ENCODE measurements at places on chromosomes 3 and 15.

DNA sequence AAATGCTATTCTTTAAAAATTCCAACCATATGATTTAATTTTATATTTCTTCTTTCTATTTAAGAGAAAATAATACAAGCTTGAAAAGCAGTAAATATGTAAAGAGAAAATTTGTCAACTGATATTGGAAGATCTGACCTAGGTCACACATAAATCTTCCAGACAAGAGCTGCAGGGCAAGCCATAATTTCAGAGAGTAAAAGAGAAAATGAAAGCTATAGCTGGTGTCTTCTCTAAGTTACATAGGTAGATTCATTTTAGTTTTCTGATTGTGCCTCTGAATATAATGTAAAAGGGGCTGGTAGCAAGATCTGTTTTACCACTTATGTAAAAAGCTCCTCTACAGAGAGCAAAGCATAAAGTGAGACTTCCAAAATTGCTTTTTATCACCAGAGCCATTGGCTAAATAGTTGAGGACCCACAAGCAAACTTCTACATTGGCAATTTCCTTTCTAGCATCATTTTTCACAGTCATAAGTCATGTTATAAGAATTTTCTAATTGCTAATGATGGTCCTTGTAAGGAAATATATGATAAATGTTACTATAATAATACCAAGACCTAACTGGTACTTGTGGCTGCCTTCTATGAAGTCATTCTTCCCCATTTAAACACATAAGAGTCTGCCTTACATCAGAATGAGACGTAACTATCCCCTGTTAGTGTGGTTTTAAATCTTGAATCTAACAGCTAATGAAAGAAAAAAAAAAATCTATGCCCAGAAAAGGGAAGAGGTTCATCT, 80.8 kb upstream of the SKOR1 start:
- DNase-seq = no peak

GRCh38 chr15:55289746-55290527, at the start of gene RAB27A:
Gene RAB27A, minus strand, starts transcription at chr15:55289813. Its CDS starts 54,879 bp downstream, at chr15:55234934.
- peak; percentile 61 for DNase-seq

DNA sequence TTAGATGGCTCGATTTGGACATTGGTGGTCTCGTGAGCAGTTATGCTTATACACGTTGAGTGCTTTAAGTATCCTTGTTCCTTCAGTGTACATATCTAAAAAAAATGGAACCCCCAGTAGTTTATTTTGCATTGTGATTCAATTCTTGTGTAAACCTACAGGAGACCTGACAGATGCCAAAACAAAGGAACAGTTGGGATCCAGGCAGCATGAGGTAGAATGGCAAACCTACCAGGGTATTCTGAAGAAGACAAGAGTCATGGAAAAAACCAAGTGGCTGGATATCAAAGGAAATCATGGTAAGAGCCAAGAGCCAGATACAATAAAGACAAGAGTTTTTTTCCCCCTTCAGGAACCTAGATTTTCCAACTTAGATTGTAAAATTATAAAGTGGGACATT, 2.0 kb downstream of the TMEM62 start:
- DNase-seq = no peak

- DNase-seq = no peak
Measured at GRCh38 chr3:71838406-71838805, 53.5 kb upstream of the PROK2 start.

DNA sequence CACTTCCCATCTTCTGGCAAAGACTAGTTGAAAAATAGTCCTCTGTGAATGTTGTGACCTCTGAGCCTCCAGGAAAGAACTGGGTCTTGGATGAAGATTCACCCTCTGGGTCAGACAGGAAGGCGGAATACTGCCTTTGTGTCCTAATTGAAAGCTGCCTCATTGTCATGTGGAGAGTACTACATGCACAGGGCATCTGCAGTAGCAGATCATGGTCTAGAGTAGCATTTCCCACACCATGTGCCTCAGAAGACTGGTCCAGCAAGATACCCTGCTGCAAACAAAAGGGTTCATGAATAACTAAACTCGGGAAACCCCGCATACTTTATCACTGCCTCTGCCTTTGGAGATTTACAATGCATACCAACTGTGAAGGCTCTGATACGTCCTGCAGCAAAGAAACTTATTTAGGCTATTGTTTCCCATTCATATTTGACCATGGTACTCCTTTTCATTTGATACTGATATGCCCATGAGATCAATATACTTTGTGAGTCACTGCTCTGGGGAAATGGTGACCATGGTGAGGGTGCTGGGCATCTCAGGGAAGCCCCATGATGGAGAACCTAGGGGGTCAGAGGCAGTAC, 22.7 kb downstream of the IRAK2 start:
- DNase-seq = no peak

- no peak for DNase-seq
Measured at GRCh38 chr3:47266709-47267489, 15.7 kb downstream of the KIF9 start.

- no peak for DNase-seq
Measured at GRCh38 chr3:58143417-58144055, 67.2 kb downstream of the DNASE1L3 start.

DNA sequence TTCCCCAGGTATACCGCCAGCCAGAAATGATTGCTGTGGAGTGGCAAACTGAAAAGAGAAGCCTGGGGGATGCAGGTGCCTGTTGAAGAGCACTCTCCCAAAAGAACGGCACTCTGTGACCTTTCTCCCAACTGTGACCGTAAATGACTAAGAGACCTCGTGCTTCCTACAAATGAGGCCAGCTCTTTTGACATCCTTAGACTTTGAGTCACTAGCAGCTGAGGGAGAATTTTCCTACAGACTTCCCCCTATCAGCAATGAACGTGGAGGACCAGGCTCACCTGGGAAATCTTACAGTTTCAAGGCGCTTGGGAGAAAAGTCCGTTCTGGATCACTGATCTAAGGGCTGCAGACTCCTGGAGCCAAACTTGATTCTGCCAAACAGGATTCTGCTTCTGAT, 8.6 kb downstream of the AQP9 start:
- DNase-seq = no peak

- peak; percentile 54 for DNase-seq
Measured at GRCh38 chr3:50274371-50275104, 4.3 kb upstream of the LSMEM2 start.

- DNase-seq = peak; percentile 76
Measured at GRCh38 chr3:124559846-124560574, 170.2 kb upstream of the UMPS start.

DNA sequence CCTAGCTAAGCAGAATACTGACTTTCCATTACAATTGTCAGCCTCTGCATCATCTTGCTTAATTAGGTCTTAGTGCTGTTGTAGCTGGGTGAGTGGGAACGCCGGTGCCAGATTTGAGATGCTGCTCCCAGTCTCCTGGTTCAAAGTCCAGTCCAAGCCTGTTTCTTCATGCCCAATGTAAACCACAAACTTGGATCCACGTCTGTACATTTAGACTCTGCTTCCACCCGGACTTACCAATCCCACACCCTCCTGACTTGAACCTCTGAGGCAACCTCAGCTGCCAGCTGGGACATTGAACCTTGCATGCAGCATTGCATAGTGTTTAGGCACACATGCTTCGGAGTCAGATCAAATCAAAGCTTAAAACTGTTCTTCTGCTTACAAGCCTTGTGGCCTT, 43.0 kb downstream of the BCL2L10 start:
- DNase-seq = no peak

DNA sequence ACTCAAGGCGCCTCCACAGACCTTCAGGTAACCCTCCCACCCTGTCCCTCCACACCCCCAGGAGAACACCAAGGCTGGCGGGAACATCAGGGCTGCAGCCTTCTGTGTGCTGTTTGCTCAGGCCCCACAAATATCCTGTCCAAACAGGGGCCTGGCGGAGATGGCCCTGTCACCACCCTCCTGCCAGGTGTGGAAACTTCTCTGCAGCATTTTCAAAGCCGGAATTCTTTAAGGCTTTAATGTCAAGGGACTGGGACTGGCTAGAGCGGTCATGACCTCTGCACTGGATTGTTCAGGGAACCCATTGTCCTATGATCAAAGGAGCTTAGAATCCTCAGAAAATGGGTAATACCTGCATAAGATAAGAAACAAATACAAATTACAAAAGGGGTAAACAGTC, 46.6 kb downstream of the FBLN2 start:
- no peak for DNase-seq

DNA sequence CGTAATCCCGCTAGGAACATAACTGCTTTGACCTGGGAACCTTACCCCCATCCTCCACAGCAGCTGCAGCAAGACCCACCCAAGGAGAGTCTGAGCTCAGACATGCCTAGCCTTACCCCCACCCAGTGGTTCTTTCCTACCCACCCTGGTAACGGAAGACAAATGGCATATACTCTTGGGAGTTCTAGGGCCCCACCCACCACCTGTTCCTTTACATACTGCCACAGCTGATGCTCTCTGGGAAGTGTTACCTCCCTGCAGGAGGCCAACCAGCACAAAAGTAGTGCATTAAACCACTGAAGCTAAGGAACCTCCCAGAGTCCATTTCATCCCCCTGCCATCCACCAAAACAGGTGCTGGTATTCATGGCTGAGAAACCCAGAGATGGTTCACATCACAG, 50.6 kb upstream of the AZI2 start:
- DNase-seq = no peak

GRCh38 chr15:33160581-33161165, 33.8 kb downstream of the FMN1 start:
- DNase-seq = no peak

DNA sequence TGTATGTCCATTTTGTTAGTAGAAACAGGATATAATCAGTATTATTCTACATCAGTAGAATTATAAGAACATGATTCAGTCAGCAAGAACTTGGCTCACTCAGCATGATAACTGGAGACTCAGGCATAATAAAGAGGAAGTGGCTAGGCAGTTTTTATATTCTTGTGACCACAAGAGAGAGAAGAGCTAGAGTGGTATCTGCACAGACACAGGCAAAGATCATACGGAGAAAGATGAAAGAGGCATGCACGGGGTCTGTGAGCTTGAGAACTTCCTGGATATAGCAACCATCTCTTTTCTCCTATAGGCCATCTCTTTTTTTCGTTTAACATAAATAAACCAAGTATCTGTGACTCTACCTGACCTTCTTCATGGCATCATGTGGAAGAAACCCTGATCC, 46.8 kb downstream of the MYO5A start:
- DNase-seq = no peak

GRCh38 chr3:82505079-82505756, 743.8 kb upstream of the GBE1 start:
- no peak for DNase-seq

DNA sequence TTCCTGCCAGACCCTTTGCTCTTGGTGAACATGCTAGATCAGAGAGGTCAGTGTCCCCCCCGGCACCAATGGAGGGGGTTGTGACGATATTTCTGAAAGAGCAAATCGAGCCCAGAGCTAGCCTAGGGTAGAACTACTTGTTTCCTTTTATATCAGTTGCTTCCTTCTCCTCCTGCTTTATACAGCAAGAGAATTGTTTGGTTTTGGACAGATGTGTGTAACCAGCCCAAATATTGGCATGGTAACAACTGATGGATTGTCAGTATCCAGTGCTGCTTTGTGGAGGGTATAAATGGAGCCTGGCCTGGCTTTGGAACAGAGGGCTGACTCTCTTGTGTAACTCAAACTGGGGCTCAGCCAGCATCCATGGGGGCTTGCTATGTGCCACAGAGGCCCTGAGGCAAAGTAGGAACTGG, 27.2 kb downstream of the SNX1 start:
- DNase-seq = no peak

GRCh38 chr3:57464801-57465200, 79.3 kb downstream of the DNAH12 start:
- DNase-seq = no peak

DNA sequence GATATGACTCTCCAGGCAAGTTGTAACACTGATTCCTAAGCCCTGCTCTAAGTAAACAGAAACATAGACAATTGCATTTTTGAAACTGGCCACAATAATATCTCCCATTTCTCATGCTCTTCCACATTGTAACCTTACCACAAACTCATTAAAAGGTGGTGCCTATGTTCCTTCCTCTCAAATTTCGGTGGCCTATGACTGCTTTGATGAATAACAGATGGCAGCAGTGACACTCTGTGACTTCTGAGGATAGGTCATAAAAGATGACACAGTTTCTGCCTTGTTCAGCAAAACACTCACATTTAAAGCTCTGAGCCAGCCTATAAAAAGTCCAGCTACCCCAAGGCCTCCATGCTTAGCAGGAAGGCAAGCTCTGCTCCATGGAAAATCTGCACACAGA, 195.2 kb downstream of the EFHB start:
- no peak for DNase-seq

DNA sequence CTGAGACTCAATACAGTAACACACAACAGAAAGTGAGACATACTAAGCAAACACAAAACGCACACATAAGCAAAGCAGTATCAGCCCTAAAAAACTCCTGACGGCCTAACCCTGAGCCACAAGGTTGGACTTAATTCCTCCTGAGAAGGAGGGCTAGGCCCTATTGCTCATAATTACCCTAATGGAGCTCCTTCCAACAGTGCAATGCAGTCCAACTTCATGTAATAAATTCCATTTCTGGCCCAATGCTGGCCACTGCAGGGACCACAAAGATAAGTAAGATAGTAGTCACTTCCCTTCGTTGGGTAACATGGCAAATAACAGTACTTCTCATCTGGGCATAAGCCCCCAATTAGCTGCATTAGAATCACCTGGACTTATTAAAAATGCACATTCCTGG, 4.2 kb downstream of the VPS39 start:
- DNase-seq = no peak

DNA sequence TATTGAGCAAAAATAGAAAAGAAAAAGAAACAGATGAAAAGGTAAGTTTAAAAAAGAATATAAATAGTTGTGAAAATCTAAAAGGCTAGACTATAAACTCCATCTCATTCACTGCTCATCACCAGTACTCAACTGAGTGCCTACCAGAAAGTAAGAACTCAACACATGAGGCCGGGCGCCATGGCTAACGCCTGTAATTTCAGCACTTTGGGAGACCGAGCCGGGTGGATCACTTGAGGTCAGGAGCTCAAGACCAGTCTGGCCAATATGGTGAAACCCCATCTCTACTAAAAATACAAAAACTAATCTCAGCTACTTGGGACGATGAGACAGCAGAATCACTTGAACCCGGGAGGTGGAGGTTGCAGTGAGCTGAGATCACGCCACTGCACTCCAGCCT, 19.3 kb downstream of the LSAMP start:
- no peak for DNase-seq

DNA sequence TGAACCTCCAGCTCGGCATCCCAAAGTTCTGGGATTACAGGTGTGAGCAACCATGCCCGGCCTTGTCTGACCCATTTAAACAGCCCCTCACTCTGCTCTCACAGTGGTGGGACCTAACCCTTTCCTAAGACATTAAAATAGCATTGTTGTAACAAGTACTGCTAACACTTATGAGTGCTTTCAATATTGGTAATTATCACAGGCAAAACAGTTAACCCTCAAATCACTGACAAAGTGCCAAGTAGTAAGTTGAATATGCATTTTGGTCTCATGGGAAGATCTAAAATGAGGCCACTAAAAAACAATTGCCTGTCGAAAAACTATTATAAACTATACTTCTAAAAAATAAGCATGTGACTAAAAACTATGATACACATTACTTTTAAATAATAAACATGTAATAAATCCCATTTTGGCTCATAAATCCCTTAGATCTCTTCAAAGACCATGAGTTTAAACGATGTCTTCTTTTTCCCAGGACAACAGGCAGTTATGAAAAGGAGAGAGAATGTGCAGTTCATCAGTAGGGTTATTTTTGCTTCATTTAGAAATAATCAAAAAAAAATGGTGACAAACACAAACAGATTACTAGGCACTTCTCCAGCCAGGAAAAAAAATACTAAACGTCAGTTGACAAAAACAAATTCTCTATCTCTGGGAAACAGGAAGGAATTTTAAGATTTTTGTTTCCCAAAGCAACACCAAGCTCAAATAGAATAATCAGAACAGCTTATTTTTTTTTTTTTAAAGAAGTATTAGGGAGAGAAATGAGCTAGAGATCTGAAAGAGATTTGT, 95.4 kb downstream of the RFTN1 start:
- DNase-seq = no peak

GRCh38 chr3:71430941-71431552, 152.5 kb downstream of the FOXP1 start:
- no peak for DNase-seq

Data from neural crest cell (in vitro differentiated cells).